Right cardiac atrium (tissue), 5 donors: ENCODE measurements at places on chromosomes 11 and 22. TPM values are rescaled to one million over a fixed set of nuclear protein-coding genes. Genes with fewer than 3 reads are reported as not detected.

Gene CPSF7
- 49.2 TPM for total RNA-seq

- DNase-seq: peak; percentile 50
These were observed 10.9 kb downstream of the TCIRG1 start for GRCh38 chr11:68049509-68050370.

Gene OR51B5
- total RNA-seq: 0.33 TPM

DNA sequence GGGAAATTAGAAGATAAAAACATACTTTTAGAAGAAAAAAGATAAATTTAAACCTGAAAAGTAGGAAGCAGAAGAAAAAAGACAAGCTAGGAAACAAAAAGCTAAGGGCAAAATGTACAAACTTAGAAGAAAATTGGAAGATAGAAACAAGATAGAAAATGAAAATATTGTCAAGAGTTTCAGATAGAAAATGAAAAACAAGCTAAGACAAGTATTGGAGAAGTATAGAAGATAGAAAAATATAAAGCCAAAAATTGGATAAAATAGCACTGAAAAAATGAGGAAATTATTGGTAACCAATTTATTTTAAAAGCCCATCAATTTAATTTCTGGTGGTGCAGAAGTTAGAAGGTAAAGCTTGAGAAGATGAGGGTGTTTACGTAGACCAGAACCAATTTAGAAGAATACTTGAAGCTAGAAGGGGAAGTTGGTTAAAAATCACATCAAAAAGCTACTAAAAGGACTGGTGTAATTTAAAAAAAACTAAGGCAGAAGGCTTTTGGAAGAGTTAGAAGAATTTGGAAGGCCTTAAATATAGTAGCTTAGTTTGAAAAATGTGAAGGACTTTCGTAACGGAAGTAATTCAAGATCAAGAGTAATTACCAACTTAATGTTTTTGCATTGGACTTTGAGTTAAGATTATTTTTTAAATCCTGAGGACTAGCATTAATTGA is 1.0 kb downstream of the MALAT1 start:
- no peak for DNase-seq

DNA sequence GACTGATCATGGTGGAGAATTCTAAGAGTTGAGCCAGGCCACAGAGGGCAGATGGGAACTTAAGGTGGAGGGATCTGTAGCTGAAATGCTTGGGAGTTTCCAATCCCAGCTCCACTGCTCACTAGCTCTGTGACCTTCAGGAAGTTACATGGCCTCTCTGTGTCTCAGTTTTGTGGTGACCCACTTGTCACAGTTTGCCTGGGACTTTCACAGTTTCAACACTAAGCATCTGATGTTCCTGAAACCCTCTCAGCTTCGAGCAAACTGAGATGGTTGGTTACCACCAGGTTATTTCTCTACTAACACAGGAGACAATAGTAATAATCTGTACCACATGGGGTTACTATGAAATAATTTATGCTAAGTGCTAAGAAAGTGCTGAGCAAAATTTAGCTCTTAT is 505.3 kb downstream of the OPCML start:
- DNase-seq: no peak

GRCh38 chr11:105740164-105740903 is 130.5 kb downstream of the GRIA4 start:
- no peak for DNase-seq

GRCh38 chr11:122131126-122131525 is 15.1 kb upstream of the BLID start:
- DNase-seq: no peak

Gene HEPHL1
- not detected for total RNA-seq

- no peak for DNase-seq
These were observed 1955.1 kb upstream of the RAG2 start for GRCh38 chr11:38553148-38553547.

Gene KCNE3
- total RNA-seq: 3.8 TPM

Gene NCAPH2
- 23.3 TPM for total RNA-seq

DNA sequence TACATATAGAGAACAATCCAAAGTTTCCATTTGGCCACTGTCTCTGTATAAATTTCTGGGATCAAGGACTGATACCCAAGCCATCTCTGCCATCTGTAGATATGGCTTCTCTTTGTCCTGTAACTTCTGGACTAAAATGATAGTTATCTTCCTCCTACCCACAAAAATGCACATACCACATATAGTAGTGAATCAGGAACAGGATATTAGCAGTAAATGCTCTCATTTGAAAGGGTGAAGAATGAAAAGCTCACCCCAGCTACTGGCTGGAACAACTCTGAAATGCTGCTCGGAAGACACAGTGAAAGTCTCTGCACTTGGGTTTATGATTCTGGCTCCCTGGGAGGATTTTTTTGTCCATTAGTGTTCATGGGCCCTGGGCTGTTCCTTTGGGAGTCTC is 856.4 kb upstream of the LRRC4C start:
- DNase-seq: no peak

DNA sequence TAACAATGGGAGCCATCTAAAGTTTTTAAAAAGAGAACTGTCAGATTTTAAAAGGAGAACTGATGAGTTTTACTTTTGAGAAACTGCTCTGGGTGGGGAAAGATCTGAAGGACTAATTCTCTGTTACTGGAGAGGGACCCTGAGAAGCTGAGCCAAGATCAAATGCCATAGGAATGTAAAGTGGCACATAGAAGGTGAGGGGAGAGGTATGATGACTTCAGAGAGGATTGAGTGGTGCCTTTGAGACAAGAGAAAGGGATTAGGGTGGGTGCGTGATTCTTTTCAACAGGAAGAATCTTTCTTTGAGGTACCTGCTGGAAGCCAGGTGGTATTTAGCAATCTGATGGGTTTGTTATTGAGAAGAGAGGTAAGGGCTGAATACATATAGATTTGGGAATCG is 9.0 kb downstream of the CRKL start:
- DNase-seq: no peak

Gene OR52L1
- total RNA-seq: not detected

DNA sequence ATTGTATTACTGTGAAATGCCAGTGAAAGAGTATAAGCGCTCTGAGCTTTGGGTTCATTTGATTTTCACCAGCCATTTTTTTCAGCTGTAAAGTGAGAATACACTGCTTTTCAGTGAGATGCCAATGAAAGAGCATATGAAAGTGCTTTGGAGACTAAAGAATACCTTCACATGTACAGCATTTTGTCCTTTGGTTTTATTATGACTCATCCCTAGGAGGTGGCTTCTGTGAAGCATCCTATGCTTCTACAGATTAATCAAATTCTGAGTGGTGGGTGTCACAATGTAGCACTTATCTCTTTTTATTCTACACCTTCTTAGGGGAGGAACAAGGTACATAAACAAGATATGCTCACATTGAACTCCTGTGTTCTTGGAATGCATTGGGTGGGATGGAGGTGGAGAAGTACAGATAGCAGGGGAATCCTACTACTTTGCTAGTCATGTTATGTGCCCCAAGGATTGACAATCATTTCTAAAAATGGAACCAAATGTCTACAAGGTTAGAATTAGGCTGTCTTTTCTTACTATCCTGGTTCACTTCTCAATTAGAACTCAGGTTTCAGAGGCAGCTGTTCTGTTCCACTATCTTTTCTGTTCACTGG is 18.7 kb downstream of the TRIM44 start:
- no peak for DNase-seq

DNA sequence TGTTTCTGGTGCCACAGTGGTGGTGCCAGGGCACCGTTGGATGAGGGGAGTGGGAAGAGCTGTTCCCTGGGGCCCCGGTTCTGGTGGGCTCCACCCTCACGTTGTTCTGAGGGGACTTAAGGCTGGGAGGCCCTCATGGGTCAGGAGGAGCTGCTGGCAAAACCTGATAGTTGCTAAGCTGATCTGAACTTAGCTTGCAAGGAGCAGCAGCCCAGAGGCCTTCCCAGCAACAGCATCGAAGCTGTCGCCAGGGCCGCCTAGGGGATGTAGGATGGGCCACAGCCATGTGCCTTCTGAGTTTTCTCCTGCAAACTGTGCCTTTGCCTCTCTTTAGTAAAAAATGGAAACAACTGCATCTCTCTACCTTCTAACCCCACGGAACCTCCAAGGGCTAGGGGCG is 240.2 kb downstream of the TBC1D22A start:
- DNase-seq: no peak

Gene MOV10L1
- total RNA-seq: 0.29 TPM

GRCh38 chr22:45752036-45752435 is 80.4 kb downstream of the ATXN10 start:
- no peak for DNase-seq

GRCh38 chr11:5317292-5317691 is 6.8 kb downstream of the OR51B2 start:
- no peak for DNase-seq

DNA sequence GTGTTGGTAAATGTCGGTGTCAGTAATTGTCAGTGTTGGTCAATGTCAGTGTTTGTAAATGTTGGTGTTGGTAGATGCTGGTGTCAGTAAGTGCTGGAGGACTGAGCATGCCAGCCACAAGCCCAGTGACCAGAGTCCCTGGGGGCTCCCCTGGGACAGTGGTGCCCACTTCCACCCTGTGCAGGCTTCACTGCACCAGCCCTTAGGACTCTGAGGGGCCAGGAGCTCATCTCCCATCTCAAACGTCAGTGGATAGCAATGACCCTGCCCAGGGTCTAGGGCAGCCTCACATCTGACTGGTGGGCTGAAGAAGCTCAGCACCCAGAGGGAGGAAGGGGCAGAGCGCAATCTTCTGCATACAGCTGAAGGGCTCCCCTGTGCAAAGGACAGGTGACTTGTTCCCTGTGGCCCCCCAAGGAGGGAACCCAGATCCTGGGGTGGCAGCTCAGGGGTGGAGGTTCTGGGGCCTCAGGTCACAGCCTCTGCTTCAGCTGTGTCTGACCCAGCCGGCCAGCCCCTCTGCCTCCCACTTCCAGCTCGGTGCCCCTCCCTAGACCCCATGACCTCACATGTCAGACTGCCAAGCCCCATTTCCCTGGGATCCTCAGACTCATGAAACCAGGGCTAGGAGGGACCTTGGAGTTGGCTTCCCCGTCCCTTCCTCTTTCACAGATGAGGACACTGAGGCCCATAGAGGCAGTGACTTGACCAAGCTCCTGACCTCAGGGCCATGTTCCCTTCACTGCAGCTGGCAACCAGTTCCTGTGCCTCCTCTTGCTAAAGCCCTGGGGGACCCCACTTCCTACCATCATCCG is 138.4 kb downstream of the CRYBB2 start:
- DNase-seq: peak; percentile 35

- DNase-seq: no peak
These were observed 87.2 kb downstream of the MYO18B start for GRCh38 chr22:25829237-25829636.

Gene BTG4
- not detected for total RNA-seq

Gene ARHGAP42
- 6.6 TPM for total RNA-seq

DNA sequence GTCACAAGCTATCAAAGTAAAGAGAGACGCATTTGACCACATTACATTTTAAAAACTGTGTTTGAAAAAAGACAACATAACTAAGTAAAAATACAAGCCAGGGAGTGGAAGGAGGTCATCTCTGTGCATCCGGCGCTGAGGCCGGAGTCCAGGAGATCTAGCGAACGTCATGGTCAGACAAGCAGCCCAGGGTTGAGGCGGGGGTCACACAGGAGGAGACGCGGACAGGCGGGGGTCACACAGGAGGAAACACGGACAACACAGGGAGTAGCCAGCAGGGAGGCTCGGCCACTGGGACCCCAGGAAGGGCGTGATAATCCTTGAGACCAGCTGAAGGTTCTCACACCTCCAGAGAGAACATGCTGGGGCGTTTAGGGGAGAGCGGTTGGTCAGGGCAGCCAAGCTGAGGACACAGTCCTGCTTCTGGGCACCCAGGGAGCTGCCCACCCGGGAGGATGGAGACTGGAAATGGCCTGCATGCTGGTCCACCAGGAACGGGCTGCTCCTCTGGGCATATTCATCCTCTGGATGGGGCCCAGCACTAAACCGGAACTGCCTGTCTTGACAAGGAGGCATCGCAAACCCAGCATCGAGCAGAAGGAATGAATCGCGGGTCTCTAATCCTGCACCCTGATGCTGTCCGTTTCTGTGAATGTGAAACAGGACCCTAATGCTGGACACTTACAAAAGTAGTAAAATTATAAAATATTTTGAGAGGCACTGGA is 40.9 kb upstream of the MUC5AC start:
- DNase-seq: no peak

Gene FLRT1
- total RNA-seq: 1.6 TPM

GRCh38 chr11:121497176-121497998 is 44.6 kb upstream of the SORL1-AS1 start:
- DNase-seq: no peak

Gene C11orf97
- not detected for total RNA-seq

- DNase-seq: no peak
These were observed 102.7 kb upstream of the PARVA start for GRCh38 chr11:12274558-12275197.

Gene AP5B1
- total RNA-seq: 14.1 TPM

DNA sequence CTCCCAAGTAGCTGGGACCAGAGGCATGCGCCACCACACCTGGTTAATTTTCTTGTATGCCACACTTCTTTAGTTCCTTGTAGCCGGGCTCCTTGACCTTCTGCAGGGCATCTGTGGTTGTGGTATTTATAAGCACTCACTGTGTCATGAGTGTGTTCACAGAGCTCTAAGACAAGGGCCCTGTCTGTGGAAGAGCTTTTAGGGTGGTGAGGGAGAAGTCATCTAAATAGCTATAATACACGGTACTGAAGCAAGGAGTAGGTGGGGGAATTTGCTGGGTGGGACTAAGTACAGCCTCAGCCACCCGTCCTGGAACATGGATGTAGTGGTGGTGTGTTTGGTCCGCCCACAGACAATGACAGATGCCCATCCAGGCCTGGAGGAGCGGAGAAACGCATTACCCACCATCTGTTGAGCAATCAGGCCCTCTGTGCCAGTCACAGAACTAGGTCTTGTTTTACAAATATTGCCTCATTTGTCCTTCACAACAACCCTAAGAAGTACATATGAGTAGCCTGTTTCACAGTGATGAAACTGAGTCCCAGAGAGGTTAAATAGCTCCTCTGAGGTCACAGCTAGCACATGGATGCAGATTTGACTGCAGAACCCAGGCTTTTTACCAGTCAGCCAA is 10.1 kb downstream of the ACO2 start:
- DNase-seq: peak; percentile 39

- no peak for DNase-seq
These were observed at the start of gene CASP5 for GRCh38 chr11:105023003-105023402. TSS of gene CASP5 (minus strand) at chr11:105023168. CDS start at chr11:105023136, 32 bp downstream.

DNA sequence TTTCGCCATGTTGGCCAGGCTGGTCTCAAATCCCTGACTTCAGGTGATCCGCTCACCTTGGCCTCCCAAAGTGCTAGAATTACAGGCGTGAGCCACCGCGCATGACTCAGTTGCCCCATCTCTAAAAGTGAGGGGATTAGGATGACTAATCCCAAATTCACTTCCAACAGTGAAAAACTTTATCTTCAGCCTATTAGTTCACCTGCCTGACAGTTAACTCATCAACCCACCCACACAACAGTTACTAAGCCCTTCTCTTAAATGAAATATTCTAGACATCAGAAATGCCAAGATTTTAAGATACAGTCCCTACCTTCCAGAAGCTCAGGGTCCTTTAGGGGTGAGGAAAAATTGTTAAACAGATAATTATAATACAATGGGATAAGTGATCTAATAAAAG is 2.0 kb upstream of the ANKRD42 start:
- DNase-seq: no peak

Gene C11orf87
- not detected for total RNA-seq

- DNase-seq: no peak
These were observed 83.3 kb upstream of the ANO1 start for GRCh38 chr11:69994810-69995209.

GRCh38 chr22:50437511-50438304 is 37.1 kb downstream of the SBF1 start:
- DNase-seq: no peak
